ENCODE measurements at places on chromosomes 12 and 14. TPM values are rescaled to one million over a fixed set of nuclear protein-coding genes. Genes with fewer than 3 reads are reported as not detected.

DNA sequence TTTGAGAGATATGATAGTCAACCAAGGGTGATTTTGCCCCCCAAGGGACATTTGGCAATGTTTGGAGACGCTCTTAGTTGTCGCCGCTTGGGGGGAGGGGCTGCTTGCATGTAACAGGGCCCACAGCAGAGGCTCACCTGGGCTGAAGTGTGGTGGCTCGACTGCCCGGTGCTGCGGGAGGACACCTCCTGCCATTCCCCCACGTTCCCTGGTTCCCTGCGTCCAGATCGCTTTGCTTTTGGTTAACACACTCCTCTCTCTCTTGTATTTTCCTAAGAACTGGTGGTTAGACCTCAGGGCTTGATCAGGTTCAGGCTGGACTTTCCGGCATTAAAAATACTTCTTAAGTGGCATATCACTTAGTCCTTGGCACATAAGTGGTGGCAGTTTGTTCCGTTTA lies 18.9 kb downstream of the PPP2R5C start:
- DNase-seq = no peak

GRCh38 chr12:9372202-9372601 lies 164.0 kb upstream of the PZP start:
- no peak for DNase-seq

The AQP6 gene
- total RNA-seq = 12.0 TPM

The CLEC6A gene
- not detected for total RNA-seq

All from kidney (tissue), 22 donors.